ENCODE measurements at places on chromosomes 12 and 14.

DNA sequence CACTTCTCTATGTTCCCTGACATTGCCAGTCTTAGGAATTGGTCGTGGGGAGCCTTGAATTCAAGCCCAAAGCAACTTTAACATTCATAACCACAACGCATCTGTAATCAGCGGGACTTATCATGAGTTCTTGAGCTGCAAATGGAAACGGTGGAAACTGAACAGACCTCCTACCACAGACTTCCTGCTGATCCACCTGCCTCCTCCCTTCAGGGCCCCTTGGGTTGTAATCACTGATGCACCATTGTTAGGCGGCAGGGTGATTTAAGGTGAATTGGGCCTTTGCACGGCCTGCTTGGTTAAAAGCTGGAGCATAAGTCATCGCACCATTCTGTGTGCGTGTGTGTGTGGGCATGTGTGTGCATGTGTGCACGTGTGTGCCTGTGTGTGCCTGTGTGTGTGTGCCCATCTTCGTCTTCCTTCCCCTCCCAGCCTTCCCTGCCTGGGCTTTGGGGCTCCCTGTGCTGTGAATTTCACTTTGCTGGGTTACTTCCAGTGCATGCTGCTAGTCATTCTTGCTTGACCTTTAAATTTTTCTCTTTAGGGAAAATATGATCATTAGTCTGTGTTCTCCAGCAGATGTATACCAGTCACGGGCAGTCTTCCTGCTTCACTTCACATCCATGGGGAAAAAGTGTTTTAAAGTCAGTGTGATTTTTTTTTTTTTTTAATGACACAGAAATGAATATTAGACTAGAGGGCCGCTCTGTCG lies 29.1 kb downstream of the CHST11 start:
- DNase-seq = no peak

- no peak for DNase-seq
Measured at GRCh38 chr14:55912344-55912743, 205.9 kb upstream of the PELI2 start.

- DNase-seq = no peak
Measured at GRCh38 chr14:69288011-69288771, 28.2 kb downstream of the GALNT16 start.

DNA sequence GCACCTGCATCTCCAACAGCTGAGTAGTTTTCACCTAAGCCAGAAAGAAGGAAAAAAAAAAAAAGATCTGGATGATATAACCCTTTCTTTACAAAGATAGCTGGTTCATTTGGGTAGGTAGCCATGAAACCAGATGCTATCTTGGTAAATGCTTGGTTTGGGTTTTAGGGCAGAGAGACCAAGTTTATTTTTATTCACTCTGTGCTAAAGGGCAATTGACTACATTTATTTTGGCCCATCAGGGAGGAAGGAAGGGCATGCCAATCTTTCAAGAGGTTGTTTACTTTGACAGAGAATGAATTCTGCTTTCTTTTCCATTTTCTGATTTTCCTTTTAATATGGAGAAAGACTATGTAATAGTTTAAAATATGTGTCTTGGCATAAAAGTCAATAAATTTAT lies 91.0 kb downstream of the NTN4 start:
- DNase-seq = no peak

DNA sequence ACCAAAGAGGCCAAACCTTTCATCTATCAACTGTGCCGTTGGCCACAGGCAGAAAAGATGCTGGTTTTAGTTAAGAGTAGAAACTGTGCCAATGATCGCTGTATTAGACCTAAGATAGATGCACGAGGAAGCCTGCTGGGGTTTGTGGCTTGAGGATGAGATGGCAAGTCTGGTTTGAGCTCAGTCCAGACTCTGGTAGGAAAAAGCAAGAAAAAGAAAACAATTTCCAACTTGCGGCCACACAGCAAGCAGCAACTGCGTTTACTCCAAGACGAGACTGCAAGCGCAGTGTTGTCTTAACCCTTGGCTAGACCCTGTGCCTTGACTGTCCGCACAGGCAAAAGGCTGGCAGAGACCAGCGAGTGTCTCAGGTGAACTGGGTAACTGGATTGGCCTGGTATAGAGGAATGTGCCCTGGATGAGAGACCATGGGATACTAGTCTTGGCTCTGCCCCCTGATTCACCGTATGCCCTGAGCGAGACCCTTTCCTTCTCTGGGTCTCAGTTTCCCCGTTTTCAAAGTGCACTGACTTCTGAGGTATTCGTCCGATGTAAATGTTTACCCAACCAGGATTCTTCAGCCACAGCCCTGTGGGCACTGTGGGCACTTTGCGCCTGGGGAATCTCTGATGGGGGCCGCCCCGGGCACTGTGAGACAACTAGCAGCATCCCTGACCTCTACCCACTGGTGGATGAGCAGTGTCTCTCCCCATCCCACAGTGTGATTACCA lies 113.4 kb downstream of the DICER1 start:
- DNase-seq = no peak

GRCh38 chr14:97791906-97792305 lies 994.7 kb downstream of the VRK1 start:
- no peak for DNase-seq

- no peak for DNase-seq
Measured at GRCh38 chr14:20631023-20631879, 10.2 kb downstream of the OR6S1 start.

- no peak for DNase-seq
Measured at GRCh38 chr12:26688344-26688904, 144.6 kb downstream of the ITPR2 start.

GRCh38 chr14:22460461-22461195 lies 128.4 kb downstream of the DAD1 start:
- DNase-seq = no peak

- no peak for DNase-seq
Measured at GRCh38 chr14:61699027-61699426, 3.7 kb downstream of the HIF1A start.

DNA sequence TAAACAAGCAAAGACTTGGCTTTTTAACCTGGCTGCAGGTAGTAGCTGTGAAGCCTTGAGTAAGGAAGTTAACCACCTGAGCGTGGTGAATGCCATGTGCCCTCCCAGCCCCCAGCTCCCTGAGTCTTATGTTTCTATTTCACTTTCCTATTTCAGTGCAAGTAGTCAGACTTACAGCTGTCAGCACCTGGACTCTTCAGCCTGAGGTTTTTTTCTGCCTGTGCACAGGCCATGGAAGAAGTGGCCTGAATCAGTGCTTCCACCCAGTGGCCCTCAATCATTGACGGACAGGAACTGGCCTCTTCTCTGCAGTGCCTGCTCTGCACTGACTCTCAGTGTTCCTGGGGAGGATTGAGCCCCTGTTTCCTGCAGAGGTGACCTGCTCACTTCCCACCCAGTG lies 796.4 kb downstream of the MED13L start:
- no peak for DNase-seq

DNA sequence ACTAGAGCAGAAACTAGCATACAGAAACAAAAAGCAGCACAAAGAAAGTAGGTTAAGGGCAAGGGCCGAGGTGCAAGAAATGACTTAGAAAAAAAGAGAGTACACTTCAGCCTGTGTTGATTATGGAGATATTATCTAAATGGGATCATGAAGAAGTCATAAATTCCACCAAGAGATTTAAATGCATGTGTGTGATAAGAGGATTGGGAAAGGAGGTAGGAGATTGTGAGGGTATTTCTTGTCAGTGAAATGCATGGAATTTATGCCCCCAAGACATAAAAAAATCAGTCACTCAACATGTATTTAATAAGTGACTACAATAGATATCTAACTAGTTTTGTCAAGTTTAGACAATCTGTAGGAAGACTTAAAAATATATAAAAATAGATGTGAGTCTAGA lies 976.2 kb upstream of the LRFN5 start:
- DNase-seq = no peak

DNA sequence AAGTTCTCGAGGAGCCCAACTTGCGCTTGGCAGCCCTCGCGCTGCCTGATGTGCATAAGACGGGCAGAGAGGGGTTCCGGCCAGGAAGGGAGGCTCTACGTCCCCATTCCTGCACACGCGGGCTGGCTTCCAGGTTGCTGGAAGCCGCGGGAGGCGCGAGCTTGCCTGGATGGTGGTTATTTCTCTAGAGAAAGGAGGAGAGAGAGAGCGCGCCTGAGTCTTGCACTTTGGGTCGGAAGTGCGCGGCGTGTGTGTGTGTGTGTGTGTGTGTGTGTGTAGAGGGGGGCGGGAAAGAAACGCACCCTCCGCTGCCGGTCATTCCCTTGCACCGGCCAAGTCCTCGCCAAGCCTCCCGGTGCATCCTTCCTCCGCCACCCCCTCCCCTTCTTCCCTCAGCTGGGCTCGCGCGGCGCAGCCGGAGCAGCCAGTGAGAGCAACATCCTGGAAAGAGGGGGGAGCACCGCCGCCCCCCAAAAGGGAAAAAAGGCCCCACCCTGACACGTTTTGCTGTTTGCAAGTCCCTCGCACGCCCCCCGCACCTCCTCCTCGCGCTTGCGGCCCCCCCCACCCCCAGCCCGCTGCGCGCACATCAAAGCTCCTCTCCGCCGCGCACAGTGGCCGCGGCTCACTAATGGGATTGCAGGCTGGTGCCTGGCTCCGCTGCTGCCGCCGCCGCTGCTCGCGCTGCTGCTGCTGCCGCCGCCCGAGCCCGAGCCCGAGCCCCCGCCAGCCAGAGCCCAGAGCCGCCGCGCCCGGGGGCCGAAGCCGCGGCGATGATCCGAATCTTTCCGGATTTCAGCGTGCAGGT lies 4.4 kb upstream of the NPAS3 start:
- no peak for DNase-seq

DNA sequence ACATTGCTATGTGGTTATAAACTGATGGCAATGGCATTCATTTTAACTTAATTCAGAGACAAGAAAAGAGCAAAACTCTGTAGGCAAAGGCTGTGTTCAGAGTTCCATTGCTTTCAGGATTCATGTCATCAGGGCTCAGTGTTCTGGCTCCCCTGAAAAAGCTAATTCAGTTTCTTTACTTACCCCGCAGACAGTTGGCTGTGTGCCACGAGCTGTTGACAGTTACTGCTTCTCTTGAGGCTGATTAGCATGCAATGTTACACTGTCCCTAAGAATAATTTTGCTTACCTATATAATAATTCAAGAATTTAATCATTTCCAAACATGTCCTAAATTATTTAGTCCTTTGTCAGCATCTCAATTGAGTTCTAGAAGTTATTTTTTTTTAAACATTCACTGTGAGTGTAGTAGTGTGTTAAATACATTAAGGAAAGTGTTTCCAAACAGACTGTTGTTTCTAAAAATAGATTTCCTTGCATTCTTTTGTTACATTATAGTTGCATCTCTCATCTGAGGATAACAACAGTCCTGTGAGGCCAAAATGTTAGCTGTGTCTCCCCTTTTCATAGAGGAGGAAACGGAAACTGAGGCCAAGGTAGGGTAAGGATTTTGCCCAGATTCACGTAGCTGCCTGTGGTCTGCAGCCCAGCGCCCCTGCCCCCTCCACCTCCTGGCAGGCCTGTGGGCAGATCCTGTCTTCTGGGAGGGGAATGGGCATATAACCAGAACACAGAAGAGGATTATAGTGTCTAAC lies 98.6 kb downstream of the PELI2 start:
- DNase-seq = no peak

GRCh38 chr14:71130491-71131179 lies 223.4 kb downstream of the PCNX1 start:
- DNase-seq = no peak

- DNase-seq = no peak
Measured at GRCh38 chr12:1213205-1213604, 222.2 kb downstream of the ERC1 start.

- DNase-seq = no peak
Measured at GRCh38 chr12:94277426-94278000, 129.1 kb downstream of the PLXNC1 start.

- no peak for DNase-seq
Measured at GRCh38 chr14:67703997-67704396, 2.3 kb downstream of the RDH12 start.

- no peak for DNase-seq
Measured at GRCh38 chr12:10155966-10156365, 16.0 kb downstream of the OLR1 start.

DNA sequence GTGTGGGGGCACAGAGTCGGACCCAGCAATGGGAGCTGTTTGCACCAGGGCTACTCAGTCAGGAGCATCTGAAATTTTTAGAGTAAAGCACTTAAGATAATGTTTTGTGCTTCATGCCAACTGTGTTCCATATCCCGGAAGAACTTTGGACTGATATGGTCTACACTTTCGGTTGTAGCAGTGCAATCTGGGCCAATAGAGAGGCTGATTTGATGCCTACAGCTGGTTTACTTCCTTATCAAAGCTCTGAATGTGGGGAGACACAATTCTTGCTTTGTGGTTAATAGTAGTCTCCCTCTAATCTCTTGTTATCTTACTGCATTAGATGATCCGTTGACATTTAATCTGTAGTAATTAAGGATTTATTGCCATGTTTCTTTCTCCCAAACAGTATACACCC lies 7.8 kb upstream of the VDR start:
- DNase-seq = no peak

DNA sequence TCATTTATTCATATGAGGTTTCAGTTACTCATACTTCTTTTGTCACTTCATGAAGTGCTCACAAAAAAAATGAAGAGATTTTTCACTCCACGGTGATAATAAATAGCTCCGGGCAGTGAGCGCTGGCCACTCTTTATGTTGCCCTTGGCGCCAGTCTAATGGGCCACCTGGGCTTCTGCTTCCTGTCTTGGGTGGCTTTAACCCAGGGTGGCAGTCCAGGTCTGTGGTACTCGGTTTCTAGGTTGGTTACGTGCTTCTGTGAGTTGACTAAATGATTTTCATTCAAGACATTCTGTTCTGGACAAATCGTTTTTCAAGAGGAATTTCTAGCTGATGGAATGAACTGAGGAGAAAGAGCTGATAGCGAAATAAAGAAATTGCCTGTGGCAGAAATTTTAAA lies 34.6 kb upstream of the NID2 start:
- DNase-seq = no peak
